Pulmonary artery endothelial cell (primary cell): ENCODE measurements at places on chromosomes 11 and 22.

DNA sequence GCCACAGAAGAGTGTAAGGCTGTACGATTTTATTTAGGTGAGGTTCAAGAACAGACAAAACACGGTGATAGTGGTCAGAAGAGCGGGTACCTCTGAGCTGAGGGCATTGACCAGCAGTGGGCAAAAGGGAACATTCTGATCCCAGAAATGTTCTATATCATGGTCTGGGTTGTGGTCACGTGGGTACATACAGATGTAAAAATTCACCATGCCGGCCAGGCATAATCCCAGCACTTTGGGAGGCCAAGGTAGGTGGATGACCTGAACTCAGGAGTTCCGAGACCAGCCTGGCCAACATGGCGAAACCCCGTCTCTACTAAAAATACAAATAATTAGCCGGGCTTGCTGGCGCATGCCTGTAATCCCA is 31.1 kb upstream of the GCAT start:
- DNase-seq = no peak

DNA sequence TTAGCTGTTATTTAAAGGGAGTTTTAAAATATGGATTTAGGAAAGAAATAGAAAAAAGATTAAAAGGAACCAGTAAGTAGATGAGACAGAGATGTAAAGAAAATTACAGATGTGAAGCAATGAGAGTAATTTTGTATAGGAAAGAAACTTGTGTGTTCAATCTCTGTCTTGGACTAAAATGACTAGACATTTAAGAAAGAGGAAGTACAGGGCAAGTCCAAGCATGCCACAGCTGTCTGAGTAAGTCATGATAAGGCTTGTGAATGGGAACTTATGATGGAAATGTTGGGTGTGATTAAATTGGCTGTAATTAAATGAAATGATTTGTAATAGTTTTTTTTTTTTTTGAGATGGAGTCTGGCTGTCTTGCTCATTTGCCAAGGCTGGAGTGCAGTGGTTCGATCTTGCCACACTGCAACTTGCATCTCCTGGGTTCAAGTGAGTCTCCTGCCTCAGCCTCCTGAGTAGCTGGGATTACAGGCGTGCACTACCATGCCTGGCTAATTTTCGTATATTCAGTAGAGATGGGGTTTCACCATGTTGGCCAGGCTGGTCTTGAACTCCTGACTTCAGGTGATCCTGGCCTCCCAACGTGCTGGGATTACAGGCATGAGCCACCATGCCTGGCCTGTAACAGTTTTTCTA is 5.9 kb upstream of the ACY3 start:
- no peak for DNase-seq

- DNase-seq = no peak
Measured at GRCh38 chr11:73048446-73048845, 93.7 kb downstream of the FCHSD2 start.

DNA sequence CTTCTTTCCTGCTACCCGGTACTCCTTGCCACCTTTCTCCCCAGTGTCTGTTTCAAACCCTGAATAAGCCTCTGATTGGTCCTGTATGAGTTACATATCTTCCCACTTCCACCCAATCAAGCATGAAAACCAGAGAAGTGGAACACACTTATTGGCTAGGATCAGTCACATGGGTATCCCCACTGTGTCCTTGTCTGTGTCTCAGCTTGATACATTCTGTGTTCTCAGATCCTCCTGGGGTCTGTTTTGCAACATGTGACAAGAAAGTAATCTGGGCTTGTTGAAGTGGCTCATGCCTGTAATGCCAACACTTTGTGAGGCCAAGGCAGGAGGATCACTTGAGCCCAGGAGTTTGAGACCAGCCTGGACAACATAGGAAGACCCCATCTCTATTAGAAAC is 23.9 kb downstream of the MCHR1 start:
- no peak for DNase-seq

DNA sequence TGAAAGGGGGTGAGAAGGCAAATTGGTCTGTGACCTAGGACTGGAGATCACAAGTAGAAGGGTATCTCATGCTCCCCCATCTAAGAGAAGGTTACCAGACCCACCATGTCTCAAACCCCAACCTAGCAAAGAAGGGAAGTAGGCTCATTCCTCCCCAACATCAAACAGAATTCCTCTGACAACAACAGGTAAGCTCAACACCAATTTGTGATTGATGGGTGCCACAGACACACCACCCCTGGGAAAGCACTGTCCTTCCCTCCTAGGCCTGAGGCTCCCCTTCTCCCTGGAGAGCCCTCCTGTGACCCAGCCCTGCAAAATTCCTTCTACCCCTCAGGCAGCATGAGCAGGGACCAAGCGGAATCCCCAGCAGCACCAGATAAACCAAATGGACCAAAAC is 154.3 kb downstream of the BUD13 start:
- DNase-seq = no peak

GRCh38 chr22:42931421-42932196 is 74.5 kb upstream of the ARFGAP3 start:
- DNase-seq = no peak

DNA sequence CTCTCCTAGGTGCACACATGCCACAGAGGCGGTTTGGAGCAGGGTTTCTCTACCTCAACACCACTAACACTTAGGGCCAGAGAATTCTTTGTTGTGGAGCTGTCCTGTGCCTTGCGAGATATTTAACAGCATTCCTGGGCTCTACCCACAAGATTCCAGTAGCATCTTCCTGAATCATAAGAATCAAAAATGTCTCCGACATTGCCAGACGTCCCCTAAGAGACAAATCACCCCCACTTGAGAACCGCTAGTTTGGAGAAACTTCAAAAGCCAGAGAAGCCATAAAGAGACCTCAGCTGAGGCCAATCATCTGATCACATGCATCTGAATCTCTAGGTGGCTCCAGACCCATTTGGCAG is 16.1 kb downstream of the MFNG start:
- DNase-seq = no peak

DNA sequence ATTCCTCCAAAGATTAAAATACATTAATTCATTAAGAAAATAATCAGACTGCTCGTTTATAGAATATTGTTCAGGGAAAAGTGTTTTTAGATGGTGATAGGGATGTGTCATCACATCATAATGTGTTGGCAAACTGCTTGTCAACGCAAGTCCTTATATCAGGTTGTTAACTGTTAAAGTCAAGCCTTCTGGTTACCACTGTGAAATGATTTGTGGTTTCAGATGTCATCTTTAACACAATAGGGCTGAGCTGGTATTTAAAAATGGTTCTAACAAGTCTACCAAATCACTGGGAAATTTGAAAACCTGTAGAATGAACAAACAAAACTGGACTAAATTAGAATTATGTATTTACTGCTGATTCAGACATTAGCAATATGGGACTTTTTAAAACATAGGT is 2.4 kb upstream of the MMP13 start:
- DNase-seq = no peak

GRCh38 chr11:125886997-125887372 is 483 bp upstream of the HYLS1 start:
- no peak for DNase-seq

GRCh38 chr11:119791701-119792151 is 62.7 kb upstream of the NECTIN1 start:
- DNase-seq = no peak

DNA sequence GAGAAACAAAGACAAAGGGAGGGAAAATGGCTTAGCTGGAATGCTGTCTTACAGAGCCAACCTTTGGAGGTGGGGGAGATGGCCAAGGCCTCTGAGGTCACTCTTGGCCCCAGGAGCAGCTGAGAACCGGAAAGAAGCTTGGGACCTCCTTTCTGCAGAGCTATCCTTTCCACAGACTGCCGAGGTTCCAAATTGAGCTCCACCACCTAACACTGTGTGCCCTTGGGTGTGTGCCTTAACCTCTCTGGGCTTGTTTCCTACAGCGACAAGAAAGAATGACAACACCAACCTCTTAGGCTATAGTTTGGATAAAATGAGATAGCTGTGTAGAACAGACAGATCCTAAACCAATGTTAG is 23.2 kb downstream of the RTN4RL2 start:
- no peak for DNase-seq

DNA sequence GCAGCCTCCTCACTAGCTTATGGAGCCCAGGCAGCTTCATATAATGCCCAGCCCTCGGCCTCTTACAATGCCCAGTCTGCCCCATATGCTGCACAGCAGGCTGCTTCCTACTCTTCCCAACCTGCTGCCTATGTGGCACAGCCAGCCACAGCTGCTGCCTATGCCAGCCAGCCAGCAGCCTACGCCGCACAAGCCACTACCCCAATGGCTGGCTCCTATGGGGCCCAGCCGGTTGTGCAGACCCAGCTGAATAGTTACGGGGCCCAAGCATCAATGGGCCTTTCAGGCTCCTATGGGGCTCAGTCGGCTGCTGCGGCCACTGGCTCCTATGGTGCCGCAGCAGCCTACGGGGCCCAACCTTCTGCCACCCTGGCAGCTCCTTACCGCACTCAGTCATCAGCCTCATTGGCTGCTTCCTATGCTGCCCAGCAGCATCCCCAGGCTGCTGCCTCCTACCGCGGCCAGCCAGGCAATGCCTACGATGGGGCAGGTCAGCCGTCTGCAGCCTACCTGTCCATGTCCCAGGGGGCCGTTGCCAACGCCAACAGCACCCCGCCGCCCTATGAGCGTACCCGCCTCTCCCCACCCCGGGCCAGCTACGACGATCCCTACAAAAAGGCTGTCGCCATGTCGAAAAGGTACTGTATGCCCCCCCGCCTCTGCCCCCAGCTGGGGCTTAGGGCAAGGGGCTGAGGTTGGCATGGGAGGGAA is 8.8 kb downstream of the RBM14 start:
- DNase-seq = no peak

DNA sequence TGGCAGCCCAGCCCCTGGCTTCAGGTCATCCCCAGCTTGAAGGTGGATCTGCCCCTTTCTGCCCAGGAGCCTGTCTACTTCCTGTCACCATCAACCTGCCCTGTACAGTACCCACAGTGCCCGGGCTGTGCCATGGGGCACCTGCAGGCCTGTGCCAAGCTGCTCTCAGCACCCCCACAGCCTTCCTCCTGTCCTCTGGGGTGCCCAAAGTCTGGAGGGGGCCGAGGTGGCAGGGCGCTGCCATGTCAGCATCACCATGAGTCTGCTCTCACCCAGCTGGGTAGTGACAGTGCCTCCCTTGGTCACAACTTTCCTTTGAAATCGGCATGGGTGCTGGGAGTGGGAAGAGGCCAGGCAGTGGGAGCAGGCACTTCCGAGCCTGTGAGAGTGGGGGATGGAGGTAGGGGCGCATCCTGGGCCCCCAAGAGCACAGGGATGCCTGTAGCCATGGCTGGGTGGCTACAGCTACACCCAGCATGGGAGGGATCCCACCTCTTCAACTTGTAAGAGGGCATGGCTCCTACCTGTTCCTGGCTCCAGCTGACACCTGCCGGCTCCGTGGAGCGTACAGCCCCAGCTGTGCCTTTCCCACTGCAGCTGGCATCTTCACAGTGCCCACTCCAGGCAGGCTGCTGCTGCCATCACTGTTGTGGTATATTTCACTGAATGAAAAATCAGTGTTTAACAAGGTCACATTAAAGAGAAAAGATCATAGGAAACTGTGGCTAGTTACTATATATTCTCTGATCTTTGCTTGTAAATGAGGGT is 42.9 kb downstream of the RNF169 start:
- no peak for DNase-seq

- DNase-seq = no peak
Measured at GRCh38 chr11:3087821-3088800, 30.9 kb upstream of the CARS1 start.

- no peak for DNase-seq
Measured at GRCh38 chr22:38016182-38017151, 32.1 kb upstream of the SOX10 start.

DNA sequence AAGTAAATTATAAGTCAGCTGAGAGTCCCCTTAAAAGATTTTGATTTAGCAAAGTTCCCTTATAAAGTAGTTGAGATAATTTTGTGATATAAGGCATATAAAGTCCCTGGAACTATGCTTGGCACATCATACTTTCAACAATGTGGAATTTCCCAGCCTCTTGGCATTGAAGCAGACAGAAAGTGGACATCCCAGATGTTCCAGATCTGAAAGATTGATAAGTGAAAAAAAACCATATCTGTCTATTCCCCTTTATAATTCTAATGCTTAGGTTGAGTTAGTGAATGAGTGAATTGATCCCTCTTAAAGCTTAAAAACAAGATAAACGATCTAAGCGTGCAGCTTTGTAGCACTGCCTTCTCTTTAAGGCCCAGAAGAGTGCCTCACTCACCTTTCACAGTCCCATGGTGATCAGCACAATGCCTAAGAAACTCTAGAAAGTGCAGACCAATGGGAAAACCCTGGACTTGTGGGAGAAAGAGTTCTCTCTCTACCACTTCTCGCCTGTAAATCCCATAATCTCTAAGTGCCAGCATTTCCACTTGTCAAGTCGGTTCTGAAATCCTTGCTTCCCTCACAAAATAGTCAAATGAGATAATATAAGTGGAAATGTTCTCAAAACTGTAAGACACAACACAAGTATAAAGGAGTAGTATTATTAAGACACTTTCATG is 17.8 kb downstream of the FIBIN start:
- DNase-seq = no peak

GRCh38 chr22:47178339-47178738 is 415.9 kb downstream of the TBC1D22A start:
- DNase-seq = no peak

- no peak for DNase-seq
Measured at GRCh38 chr22:25223269-25223850, 3.9 kb downstream of the CRYBB2 start.

DNA sequence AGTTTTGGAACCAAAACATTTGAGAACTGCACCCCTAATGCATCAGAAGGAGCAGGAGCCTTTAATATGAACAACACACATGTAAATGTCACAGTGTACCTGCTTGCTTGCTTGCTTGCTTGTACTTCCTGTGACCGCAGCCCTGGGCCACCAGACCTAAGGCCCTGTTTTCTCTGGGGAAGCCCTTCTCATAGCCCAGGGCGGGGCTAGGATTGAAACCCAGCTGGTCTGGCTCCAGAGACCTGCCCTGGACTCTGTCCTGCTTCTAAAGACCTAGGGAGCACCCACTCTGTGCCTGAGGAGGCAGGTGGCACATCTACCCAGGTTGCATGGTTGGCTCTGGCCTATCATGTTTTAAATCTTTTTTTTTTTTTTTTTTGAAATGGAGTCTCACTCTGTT is 7.6 kb upstream of the MCM5 start:
- DNase-seq = no peak

GRCh38 chr11:26572770-26573402 is 823 bp upstream of the MUC15 start:
- no peak for DNase-seq

GRCh38 chr11:12258451-12258850 is 118.9 kb upstream of the PARVA start:
- no peak for DNase-seq

- no peak for DNase-seq
Measured at GRCh38 chr11:2788168-2789071, 88.6 kb upstream of the KCNQ1OT1 start.

DNA sequence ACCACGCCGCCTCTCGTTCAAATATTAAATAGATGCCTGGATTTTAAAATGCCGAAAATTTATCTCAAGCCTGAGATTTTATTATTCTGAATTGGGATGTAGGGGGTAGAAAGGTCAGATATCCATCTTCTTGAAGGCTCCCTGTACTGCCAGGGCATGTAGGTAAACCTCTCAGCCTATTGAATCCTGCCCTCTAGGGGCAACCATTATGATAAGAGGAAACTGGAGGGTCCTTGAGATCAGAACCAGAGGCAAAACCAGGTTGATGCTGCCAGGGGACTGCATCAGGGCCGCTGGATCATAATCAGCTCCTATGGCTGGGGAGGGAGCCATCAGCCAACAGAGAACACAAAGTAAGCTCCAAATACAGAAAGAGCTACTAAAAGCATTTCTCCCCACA is 92.4 kb downstream of the KCNC1 start:
- DNase-seq = no peak

GRCh38 chr11:103779054-103779453 is 257.4 kb upstream of the DDI1 start:
- DNase-seq = no peak

- no peak for DNase-seq
Measured at GRCh38 chr11:113113801-113114704, 152.8 kb downstream of the NCAM1 start.
